Activated CD4-positive, alpha-beta T cell treated with anti-CD3 and anti-CD28 coated beads for 1 hour (primary cell): ENCODE measurements at places on chromosomes 4 and X.

GRCh38 chr4:168892475-168892874 is 117.6 kb downstream of the CBR4 start:
- no peak for DNase-seq

- no peak for DNase-seq
These were observed 34.7 kb downstream of the ADD1 start for GRCh38 chr4:2878346-2878745.

- DNase-seq, result no peak
These were observed 531.9 kb downstream of the PCDH18 start for GRCh38 chr4:137000432-137000831.

- no peak for DNase-seq
These were observed 5.2 kb downstream of the TMEM164 start for GRCh38 chrX:110008011-110008635.

- DNase-seq, result no peak
These were observed 18.9 kb upstream of the CXCL8 start for GRCh38 chr4:73721435-73721834.

DNA sequence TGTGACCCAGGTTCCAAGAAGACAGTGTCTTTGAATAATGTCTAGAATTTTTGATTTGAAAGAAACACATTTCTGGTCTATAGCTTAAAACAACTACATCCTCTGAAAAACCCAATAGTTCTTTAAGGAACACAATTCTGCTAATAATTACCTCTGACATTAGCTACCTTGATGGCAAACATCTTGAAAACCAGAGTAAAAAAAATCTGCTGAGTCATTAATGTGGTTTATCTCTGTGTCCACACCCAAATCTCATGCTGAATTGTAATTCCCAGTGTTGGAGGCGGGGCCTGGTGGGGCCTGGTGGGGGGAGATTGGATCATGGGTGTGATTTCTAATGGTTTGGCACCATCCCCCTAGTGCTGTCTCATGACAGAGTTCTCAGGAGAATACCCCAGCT is 1233.8 kb downstream of the NLGN4X start:
- DNase-seq, result no peak

DNA sequence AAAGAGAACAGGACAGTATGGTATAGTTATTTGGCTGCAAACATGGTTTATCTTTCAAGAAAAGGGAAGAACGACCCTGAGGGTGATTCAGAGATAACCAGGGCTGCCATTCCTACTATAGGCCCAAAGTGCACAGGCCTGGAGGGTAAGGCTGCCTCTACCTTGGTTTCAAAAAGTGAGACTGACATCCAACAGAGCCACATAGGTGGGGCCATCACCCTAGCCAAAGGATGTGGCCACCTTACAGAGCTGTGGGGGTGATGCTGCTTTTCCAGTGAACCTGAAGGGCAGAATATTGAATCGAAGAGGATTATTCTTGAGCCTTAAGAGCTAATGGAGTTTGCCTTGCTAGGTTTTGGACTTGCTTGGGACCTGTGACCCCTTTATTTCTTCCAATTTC is 15.7 kb downstream of the SH2D1A start:
- no peak for DNase-seq

- DNase-seq, result no peak
These were observed 146.2 kb upstream of the NDST4 start for GRCh38 chr4:115259642-115260041.

- no peak for DNase-seq
These were observed 62.1 kb upstream of the AP1S2 start for GRCh38 chrX:15916704-15917084.

DNA sequence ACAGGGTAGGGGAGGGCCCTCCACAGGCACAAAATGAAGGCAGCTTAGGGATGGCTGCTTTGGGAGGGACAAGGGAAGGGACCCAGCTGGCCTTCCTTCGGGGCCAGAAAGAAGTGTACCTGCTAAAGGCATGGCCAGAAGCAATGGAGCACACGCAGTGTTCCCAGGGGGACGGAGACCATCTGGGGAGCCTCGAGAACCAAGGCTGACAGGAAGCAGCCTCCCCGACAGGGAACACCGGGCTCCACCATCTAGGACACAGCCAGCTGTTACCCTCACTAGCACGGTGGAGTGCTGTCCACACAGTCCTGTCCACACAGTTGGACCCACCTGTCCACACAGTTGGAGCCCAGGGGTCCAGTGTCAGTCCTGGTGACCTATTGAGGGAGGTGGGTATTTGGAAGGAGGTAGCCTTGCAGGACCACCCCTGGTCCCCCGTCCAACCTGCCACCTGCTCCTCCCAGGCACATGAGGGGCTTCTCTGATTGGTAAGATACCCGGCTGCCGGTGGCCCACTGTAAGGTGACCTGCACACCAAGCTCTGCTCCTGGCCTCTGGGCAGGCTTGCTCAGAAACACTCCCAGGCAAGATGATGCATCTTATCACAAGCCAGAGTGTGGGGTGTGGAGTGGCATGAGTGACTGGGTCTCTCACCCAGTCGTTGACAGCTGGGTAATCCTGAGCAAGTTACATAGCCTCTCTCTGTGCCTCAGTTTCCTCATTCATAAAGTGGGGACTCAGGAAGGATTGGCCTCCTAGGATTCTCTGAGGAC is 20.5 kb upstream of the AFAP1 start:
- DNase-seq, result no peak

DNA sequence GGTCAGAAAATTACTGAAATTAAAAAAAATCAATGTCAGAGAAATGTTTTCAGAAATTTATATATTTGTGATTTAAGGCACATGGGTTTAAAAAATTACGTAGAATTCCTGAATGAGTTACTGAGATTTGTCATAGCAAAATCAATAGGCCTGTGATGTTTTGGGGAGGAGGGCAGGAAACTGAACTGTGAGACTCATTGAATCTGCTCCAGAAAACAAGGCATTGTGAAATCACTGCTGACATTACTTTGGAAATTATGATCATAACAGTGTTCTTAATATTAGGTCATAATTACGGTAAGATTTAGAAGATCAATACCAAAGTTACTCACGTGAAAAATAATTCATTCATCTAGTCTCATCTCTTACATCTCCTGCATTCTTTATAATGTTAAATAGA is 5.3 kb downstream of the FGF5 start:
- DNase-seq, result no peak

GRCh38 chrX:138692591-138692990 is 18.9 kb downstream of the FGF13 start:
- no peak for DNase-seq

GRCh38 chr4:8744083-8744805 is 127.4 kb downstream of the HMX1 start:
- DNase-seq, result no peak

DNA sequence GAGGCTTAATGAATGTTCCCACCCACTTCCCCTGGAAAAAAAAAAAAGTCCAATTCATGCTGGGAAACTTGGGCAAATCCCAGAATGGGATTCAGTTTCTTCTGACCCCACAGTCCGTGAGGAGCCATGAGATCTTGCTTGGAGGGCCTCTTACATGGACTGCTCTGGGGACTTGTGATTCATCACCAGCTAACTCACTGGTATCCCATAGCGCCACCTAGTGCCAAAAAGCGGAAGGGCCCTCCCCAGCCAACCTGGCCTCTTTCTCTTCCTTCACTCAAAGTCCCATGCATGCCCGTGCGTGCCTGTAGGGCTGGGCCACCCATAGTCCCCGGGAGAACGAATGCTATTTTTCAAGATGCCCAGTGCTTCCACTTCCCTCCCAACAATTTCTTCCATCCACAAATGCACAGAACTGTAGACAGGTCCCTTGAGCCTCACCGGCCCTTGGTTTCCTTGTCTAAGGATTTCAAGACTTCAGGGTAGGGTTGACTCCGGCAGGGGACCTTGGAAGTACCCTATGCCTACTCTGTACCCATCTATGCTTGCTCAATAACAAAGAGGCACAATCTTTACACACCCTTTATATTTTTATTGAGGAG is 5.1 kb downstream of the RTL5 start:
- DNase-seq, result peak; percentile 68

DNA sequence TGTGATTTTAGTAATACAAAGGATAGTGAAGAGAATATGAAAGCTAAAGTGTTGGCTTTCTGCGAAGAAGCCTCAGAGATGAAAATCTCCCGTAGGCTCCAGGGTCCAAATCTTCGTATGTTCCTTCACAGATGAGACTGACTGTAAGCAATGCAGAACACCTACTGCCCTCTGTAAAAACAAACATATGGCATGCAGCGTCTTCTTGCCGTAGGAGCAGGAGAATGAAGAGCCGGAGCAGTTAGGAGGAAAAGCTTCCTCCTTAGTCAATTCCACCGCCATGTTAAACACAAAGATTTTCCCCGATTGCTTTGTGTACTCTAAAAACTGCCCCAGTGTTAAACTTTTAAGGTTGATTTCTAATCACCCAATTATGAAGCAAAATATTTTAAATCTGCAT is 22.5 kb downstream of the RWDD4 start:
- no peak for DNase-seq

GRCh38 chrX:136159611-136160025 is 12.3 kb downstream of the FHL1 start:
- no peak for DNase-seq

DNA sequence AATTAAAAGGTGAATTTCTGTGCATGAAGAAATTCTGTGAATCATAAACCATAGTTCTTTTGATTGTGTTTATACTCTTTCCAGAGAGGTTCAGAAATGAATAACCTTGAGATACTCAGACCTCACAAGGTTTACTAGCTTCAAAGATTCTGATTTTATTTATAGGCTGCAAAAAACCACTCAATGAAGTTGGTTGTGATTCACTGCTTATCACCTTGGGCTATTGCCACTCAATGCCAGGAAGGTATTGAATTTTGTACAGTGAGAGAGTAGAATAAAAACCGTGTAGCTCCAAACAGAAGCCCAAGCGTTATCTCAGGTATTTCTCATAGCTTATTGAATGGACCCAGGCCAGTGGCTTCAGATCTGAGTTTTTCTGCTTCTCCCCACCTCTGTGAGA is 118.7 kb downstream of the FHIP1A start:
- no peak for DNase-seq

GRCh38 chr4:92791871-92792440 is 488.2 kb downstream of the GRID2 start:
- no peak for DNase-seq

DNA sequence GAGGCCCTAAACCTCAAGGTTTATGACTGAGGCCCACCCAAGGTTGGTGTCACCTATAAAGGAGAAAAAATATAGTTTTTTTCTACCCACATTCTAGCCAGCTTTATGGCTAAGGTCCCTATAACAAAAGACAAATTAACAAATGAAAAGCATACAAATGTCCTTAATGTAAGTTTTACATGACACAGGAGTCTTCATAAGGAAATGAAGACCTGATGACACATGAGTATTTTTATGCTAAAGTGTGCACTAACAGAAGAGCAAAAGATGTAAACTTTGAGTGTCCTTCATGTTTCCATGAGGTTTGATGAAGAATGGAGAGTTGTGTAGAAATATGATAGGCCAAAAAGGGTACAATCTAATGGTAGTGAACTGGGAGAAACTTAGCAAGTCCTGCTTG is 114.7 kb upstream of the INTU start:
- no peak for DNase-seq

DNA sequence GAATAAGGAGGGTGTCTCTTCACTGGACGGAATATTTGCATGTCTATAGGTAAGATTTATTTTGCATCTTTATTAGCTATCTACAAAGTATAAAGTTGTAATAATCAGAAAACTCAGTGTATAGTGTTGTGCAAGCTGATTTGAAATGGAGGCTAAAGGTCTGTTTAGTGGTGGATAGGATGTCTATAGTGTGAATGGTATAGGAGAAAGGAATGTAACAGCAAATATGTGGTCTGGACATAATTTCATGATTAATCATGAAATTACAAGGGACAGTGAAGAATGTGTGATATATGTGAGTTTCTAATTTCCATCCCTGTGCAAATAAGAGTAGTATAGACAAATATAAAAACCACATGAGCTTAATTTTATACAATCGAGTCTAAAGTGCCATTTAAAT is 79.3 kb upstream of the CAMK2D start:
- DNase-seq, result no peak

- DNase-seq, result no peak
These were observed 207.4 kb downstream of the MAPK10 start for GRCh38 chr4:86152454-86152853.

GRCh38 chr4:41418444-41418843 is 119.5 kb upstream of the LIMCH1 start:
- no peak for DNase-seq

GRCh38 chrX:106286053-106286650 is 118.0 kb downstream of the PWWP3B start:
- no peak for DNase-seq

- no peak for DNase-seq
These were observed 76.8 kb downstream of the ENOX2 start for GRCh38 chrX:130826249-130826648.

DNA sequence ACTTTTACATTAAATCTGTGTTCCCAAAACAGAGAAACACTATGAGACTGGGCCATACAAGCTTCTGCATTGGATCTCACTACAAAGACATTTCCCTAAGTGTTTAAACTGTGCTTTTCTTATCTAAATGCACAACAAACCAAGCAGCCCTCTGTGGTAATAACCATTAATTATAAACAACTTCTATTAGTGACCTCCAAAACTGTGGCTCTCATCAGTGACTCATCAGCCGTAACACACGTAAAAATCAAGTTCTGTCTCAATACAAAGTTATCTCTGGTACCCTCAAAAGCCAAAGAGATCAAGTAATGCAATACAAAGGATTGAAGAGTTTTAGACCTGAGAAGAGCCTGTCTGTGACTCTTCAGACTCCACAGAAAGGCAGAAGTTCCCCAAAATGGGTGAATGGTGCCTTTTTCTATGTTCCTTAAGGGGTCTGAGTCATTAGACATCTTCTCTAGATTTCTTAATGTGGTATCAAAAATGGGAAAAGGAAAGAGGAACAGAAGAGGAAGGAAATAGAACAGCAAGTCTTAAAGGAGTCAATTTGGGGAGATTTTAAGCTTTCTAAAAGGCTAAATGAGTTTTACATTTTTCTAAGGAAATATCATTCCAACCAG is 189.8 kb upstream of the PPP1R2C start:
- DNase-seq, result no peak

GRCh38 chrX:44088510-44089144 is 115.4 kb upstream of the NDP start:
- no peak for DNase-seq

GRCh38 chrX:119398587-119398973 is 556 bp upstream of the SLC25A43 start:
- DNase-seq, result no peak

- DNase-seq, result no peak
These were observed 2.6 kb upstream of the GIMD1 start for GRCh38 chr4:106371161-106371560.

- DNase-seq, result no peak
These were observed 202.1 kb downstream of the PRDM5 start for GRCh38 chr4:120720354-120720934.

DNA sequence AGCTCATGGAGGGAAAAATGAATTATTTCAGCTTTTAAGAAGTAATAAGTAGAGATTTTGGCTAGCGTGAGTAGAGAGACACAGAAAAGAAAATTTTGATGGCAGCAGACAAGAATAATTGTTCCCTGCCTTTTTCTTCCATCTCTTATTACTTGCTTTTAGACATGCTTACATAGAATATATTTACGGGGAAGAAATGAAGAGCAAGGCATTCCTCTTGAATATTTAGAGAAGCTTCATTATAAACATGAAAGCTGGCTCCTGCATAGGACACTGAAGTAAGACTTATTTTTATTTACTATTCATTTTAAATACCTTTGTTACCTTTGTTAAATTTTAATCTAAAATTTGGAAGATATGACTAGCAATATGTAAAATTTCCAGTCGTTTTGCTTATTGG is 32.2 kb downstream of the DCK start:
- DNase-seq, result no peak
